ENCODE measurements at places on chromosomes 5 and 9. TPM values are rescaled to one million over a fixed set of nuclear protein-coding genes. Genes with fewer than 3 reads are reported as not detected.

- no peak for DNase-seq
Observed at GRCh38 chr5:111232311-111233051, 8.3 kb downstream of the CAMK4 start.

GRCh38 chr5:9188131-9188530, 357.7 kb downstream of the SEMA5A start:
- no peak for DNase-seq

- no peak for DNase-seq
Observed at GRCh38 chr5:11013793-11014192, 252.8 kb upstream of the DAP start.

DNA sequence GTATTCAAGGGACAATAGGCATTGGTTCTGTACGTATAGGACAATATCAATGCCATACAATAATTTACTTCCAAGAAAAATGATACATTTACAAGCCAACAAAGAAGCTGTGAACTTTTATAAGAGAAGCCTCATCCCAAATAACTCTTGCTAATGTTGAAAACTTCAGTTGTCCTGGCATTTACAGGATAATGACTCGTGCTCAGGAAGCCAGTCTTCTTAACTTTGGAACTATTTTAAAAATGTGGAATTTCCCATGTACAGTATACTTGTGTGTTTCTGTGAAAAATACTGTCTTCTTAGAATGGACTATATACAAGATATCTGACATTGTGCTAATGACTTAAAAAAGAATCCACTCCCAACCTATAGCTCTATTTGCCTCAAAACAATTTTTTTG, 1479.3 kb upstream of the CDH9 start:
- no peak for DNase-seq

DNA sequence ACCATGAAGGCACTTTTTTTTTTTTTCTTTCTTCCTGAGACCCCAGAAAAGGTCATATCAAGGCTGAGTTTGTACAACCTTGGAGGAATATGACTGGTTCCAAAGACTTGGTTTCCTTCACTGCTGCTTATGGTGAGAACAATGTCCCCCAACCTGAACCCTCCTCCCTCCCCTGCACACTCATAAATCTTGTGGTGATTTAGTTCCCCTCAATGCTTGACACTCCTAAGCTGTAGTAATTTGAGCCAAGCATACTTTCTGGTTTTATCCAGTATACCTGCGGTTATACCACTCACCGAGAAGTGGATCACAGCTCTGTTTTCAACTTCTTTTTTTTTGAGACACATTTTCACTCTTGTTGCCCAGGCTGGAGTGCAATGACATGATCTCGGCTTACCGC, 149.9 kb upstream of the KLF4 start:
- DNase-seq = no peak

Gene GABRA1
- not detected for total RNA-seq

GRCh38 chr9:137385061-137385655, 37.8 kb downstream of the EXD3 start:
- no peak for DNase-seq

GRCh38 chr9:109742776-109743348, 37.1 kb upstream of the PALM2AKAP2 start:
- DNase-seq = no peak

Gene PCDHB14
- 2.6 TPM for total RNA-seq

GRCh38 chr5:123945548-123945947, 433.6 kb downstream of the CSNK1G3 start:
- DNase-seq = no peak

Gene IFNA7
- not detected for total RNA-seq

- peak; percentile 6 for DNase-seq
Observed at GRCh38 chr5:132243366-132243977, 14.0 kb upstream of the PDLIM4 start.

DNA sequence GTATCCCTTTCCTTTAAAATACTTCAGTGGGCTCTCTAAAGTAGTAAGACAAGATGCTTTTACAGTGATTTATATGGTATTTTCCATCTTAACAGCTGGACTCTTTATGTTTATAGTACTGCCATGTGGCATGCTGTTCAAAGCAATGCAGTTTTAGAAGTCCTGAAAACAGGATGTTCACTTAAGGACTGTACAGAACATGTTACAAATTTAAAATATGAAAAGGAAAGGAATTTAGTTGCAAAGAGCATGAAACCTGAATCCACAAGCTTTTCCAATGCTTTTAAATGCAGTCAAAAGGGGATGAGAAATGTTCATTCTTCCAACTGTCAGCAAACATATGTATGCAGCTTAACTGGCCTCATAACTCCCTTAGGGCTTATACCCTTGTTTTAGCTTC, 580.2 kb downstream of the EFNA5 start:
- DNase-seq = no peak

GRCh38 chr9:129282272-129282671, 104.2 kb upstream of the IER5L start:
- DNase-seq = peak; percentile 5

- peak; percentile 91 for DNase-seq
Observed at GRCh38 chr5:75236322-75237316, at the start of gene ANKRD31. Gene ANKRD31 (minus strand): TSS chr5:75236878. CDS start chr5:75236686, 192 bp downstream.

Gene STC2
- 1.9 TPM for total RNA-seq

DNA sequence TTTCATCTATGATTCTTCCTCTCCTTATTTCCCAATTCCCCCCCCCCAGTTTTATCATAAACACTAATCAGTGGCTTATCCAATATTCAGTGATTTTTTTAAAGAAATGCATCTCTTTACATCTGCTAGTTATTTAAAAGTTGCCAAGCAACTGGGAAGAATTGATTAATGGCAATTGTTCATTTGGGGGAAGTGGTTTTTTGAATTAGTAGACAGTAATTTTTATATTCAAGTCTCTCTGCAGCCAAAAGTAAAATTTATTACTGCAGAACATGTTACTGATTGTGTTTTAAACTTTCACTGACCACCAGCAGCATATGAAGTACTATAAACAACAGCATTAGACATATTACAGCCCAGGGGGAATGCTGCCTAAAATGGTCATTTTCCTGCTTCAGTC, 308.8 kb upstream of the NREP start:
- DNase-seq = no peak

Gene NDUFS4
- total RNA-seq = 99.7 TPM

GRCh38 chr5:180097163-180097894, 25.8 kb upstream of the RNF130 start:
- DNase-seq = no peak

Gene CAMK4
- 0.75 TPM for total RNA-seq

Gene PCDHGA7
- total RNA-seq = 3.3 TPM

DNA sequence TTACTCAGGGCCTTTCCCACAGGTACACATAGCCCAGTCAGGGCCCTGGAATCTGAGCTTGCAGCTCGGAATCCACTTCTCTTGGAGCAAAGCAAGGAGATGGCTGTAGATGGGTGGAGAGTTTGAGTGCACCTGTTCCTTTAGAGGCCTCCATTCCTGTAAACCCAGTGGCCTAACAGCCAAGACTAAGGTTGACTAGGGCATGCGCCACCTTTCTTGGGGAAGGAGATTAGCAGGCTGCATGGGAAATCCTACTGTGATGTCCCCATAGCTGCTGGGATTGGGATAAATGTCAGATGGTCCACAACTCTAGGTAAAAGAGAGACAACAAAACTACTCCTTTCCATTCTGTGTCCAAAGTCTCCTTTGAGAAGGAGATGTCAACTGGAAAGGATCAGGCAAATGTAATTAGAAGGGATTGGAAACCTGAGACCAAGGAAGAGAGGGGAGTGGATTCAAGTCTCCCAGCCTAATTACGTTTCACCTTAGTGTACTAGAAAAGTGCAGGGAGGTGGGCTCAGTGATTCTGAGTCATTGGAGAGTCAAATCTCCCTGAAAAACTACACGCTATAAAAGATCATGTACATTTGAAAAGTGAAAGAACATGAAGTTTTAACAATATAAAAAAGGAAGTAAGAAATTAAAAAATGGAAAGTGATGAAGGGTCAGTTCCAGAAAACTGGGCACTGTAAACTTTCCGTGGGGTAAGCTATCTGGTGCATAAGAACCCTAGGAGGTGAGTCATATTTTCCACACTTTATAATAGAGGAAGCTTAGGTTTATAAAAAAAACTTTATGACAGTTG, 104.2 kb downstream of the SEC61B start:
- DNase-seq = no peak

DNA sequence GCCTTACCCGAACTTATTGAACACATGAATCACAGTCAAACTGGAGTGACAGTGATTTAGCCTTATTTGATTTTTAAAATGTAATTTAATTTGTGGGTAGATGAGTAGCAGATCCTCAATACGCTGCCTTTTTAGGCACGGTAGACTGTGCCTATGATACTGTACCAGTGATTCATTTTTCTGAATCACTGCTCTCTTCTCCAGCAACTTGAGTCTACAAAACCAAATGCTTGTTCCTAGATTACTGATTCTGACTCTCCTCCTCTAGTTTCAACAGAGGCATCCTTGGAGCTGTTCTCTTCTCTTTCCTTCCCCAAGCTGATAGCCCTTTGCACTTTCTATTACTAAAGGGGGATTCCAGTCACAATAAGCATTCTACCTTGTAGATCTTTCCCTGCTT, 94.3 kb upstream of the IL7R start:
- DNase-seq = no peak

Gene RNF183
- 0.95 TPM for total RNA-seq

Gene CMBL
- total RNA-seq = 40.4 TPM

Gene PCDHA10
- total RNA-seq = not detected

- DNase-seq = no peak
Observed at GRCh38 chr9:130535818-130536521, 43.4 kb upstream of the FUBP3 start.

DNA sequence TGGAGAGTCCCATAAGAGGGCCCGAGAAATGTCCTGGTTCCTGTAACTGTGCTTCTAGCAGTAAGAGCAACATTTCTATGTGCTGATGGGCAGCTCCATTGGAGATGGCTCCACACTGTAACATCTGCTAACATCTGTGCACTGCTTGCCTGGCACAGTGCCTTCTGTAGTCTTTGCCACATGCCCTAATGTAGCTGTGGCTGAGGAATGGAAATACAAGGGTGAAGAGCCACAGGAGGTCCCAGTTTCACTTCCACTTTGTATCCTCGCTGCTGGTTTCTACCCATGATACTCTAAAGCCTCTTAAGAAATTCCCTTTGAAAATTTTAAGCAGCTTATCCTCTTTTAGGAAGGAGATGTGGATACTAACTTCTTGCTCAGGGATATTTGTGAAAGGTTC, 97.4 kb downstream of the HOMER1 start:
- peak; percentile 31 for DNase-seq

Gene SEMA5A
- 81.0 TPM for total RNA-seq

- no peak for DNase-seq
Observed at GRCh38 chr9:90025816-90026215, 421.0 kb downstream of the GADD45G start.

DNA sequence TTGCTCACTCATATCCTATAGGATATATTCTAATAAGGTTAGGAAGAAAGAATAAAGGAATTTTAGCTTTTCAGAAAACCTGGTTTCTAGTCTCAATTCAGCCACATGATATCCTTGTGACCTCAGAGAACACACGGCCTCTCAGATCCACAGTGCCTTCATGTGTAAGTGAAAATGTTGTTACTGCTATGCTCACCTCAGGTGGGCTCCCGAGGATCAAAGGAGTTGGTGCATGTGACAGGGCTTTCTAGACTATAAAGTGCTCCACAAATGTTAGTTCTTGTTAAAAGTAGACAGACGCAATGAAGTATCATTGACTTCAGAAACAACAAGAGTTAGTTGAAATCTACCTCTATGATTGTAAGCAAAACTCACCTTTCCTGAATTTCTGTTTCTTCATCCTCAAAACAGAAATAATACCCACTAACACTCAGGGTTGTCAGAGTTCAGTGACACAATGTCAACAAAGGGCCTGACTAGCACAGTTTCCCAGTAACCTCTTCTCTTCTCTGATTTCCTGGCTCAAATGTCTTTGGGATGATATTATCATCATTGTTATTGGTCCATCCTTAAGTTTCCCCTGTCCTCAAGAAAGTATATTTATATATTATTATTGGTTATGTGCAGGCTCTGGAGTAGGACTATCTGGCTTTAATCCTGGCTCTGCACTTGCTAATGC, 36.0 kb upstream of the MAN2A1 start:
- no peak for DNase-seq

DNA sequence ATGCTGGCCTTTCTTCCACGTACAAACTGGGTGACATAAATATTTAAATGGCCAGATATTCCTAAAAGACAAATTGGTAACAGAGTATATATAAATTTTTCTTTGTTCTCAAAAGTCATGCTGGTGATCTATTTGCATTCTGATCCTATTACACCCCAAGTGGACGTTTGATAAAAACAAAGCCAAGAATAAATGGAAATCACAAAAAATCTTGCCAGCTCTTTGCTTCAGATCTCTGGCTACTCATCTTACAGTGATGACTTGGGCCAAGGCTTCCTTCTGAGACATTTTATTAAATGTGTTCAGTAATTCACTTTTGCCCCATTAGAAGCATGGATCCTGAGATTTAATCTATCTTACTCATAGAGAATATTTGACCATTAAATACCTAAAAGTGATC, 444.3 kb upstream of the PIK3R1 start:
- DNase-seq = no peak

Gene ARL14EPL
- not detected for total RNA-seq

Gene GPR107
- total RNA-seq = 25.7 TPM

DNA sequence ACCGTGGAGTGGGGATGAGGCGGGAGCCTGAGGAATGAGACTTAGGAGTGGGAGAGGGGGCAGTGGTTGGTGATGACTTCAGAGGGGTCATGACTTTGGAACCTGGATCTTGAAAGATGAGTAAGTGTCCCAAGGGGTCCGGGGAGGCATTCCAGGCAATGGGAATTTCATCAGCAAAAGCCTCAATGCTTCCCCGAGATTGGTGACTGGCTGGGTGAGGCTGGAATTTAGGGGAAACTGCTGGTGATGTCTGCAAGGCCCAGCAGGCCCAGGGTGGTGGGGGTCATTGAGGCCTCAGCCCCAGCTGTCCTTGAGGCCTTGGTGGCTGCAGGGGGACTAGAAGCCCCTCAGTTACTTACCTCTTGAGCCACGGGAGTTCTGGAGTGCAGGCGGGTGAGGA, 7.5 kb downstream of the NDST1 start:
- DNase-seq = no peak

Gene ARSI
- total RNA-seq = 1.6 TPM

DNA sequence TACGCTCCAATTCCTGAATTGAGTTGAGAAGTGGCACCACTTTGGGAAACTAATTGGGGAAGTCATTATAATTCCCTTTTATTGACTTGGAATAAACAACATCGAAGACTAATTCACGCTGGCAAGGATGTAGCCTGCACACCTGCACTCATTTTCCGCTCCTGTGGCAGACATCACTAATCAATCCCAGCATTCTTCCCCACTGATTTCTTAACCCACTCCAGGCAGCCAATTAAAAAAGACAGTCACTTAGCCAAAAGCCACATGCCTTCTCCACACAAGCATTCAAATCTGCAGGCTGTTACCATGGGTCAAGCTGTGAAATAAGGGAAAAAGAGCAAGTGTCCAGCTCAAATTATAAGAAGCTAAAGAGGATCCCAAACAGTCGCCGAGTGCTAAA, 68.2 kb upstream of the HRH2 start:
- no peak for DNase-seq

Gene DBH
- total RNA-seq = not detected

GRCh38 chr9:131386281-131386680, 7.6 kb upstream of the PRRC2B start:
- DNase-seq = no peak

GRCh38 chr5:72501488-72501887, 5.7 kb downstream of the ZNF366 start:
- no peak for DNase-seq
